ENCODE measurements at places on chromosomes 3 and 15.
A peak's percentile ranks its signal among the peaks of the same experiment; 100 is the strongest.

- DNase-seq = no peak
Measured at GRCh38 chr3:176005564-176005963, 1146.4 kb downstream of the NAALADL2 start.

DNA sequence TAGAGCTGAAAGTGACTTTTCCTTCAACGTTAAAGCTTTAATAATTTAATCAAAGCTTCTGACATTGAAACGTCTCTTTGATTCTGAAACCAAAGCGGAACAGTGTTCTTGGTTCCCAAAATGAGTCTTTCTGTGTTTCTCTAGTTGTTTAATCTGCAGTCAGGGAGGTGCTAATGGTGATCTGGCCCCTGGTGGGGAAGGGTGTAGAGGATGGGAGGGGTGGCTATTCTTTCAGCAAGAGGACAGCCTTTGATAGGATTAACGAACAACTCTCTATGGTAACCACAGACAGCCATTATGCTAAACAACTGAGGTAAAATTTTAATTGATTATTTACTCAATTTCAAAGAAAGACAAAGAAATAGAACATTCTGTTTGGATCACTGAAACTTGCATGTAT, 79.9 kb upstream of the CADPS start:
- no peak for DNase-seq

- no peak for DNase-seq
Measured at GRCh38 chr15:40335938-40336743, 4.6 kb downstream of the CCDC9B start.

GRCh38 chr3:165382672-165383071, 186.5 kb upstream of the SLITRK3 start:
- DNase-seq = no peak

DNA sequence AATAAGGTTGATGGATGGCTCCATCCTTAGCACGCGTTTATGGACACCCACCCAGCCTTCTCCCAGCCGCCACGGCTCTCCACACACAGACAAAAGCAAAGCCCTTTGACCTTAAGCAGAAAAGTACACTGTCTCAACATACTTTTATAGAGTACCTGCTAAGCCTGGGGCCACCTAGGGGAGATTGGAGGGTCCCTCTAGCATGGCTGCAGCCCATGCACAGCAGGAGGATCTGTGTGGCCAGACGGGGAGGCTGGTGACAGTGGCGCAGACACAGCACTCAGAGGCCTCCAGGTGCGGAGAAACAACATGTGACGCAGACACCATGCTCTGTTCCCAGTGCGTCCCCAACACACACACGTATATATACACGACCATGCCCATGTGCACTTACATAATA, 174.9 kb downstream of the XXYLT1 start:
- no peak for DNase-seq

- no peak for DNase-seq
Measured at GRCh38 chr3:355622-356021, 159.1 kb downstream of the CHL1 start.

DNA sequence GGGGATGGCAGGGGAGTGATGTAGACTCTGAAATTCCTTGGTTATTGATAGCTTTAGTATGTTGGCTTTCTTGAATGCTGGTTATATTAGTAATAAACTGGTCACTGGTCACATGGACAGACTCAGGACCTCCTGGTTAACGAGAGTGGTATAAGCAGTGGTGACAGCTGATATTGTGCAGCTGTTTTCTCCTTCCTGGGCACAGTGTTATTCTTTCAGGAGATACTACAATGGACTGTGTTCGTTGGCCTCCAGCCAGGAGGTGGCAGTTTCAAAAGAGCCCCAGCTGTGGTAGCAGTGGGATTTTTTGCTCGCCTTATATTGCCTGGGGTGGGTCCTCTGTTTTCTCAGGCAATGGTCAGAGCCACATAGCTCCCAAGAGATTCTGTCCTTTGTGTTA, 181.6 kb upstream of the RBMS3 start:
- no peak for DNase-seq

GRCh38 chr15:57205996-57206395, 170.3 kb upstream of the CGNL1 start:
- no peak for DNase-seq

- DNase-seq = no peak
Measured at GRCh38 chr3:2099779-2100191, 1.1 kb downstream of the CNTN4 start.

GRCh38 chr3:71052716-71053115, 530.8 kb downstream of the FOXP1 start:
- DNase-seq = no peak

DNA sequence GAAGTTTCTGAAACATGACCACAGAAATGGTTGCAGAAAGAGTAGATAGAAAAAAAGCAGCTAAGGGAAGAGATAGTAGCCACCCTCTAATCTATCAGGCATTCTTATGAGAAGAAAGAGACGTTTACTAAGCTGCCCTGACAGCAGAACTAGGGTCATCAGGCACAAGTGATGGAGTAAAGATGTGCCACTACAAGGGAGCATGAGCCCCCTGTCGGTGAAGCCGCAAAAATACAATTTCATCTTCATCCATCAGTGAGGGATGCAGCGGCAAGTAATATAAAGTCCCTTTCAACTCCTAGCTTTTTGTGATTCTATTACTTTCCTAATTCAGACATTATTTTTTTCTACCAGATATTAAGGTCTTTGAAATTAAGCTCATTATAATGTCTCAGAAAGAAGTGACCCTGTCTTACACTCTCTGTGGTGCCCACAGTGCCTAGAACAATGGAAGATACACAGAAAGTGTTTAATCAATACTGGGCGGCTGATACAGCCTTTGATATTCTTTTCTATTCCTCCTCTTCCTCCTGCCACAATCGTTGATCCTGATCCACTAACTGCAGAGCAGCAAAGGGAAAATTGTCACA, 651.6 kb downstream of the NTRK3 start:
- DNase-seq = no peak

GRCh38 chr3:33425453-33425852, 14.8 kb downstream of the UBP1 start:
- no peak for DNase-seq

DNA sequence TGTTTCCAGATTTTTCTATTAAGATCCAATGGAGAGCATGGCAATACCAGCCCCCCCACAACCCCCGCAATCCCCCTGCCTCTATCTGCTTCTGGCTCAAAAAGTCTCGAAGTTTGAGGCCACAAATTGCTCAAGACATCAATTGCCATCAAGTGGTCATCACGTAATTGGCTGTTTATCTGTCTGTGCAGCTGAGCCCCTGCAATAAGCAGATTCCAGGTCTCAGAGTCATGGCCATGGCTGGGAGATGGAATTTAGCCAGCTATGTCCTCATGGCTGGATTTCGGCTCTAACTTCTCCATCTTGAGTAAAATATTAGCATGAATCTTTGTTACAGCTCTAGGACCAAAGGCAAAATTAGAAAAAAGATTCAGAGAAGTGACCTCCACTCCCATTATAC, 22.7 kb downstream of the SSUH2 start:
- no peak for DNase-seq

DNA sequence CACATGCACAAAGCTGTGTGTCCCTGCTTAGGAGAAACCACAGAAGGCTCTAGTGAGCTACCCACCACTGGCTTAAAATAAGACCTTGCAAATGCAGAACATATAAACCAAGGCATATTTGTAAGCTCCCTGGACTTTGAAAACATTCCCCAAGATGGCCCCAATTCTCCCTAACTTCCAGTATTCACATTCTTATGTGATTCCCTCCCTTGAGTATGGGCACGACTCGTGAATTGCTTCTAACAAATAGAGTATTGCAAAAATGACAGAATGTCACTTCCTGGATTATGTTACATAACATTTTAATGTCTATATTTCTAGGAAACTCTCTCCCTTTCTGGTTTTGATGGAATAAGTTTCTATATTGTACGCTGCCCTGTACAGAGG, 131.8 kb upstream of the MCTP2 start:
- no peak for DNase-seq

DNA sequence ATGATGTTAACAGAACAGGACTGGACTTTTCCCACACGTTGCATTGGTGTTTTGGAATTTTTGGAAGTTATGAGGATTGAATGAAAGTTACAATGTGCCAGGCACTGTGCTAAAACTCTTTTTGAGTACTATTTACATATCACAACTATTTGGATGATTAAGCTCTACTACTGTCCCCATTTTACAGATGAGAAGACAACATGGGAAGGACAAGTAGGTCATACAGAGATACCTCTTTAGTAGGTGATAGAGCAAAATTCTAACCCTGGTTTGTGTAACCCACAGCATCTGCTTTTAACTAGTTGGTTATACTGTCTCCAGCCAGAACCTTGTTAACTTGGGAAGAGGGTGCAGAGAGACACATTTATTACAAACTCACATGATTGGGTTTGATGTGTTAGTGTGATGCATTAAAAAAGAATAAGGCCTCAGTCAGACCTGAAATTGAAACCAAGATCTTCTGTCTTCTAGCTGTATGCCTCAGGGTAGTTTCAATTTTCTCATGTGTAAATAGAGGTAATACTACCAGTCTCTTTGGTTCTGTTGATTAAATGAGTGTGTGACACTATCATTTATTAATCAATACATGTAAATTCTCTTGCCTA, 1.4 kb downstream of the NDUFB4 start:
- DNase-seq = peak; percentile 33

GRCh38 chr3:39216176-39216790, 23.9 kb upstream of the XIRP1 start:
- DNase-seq = peak; percentile 73

GRCh38 chr15:79431636-79432344, at the start of gene MINAR1:
TSS of gene MINAR1 (plus strand) at chr15:79432336. CDS start at chr15:79456148, 23,812 bp downstream.
- peak; percentile 50 for DNase-seq

DNA sequence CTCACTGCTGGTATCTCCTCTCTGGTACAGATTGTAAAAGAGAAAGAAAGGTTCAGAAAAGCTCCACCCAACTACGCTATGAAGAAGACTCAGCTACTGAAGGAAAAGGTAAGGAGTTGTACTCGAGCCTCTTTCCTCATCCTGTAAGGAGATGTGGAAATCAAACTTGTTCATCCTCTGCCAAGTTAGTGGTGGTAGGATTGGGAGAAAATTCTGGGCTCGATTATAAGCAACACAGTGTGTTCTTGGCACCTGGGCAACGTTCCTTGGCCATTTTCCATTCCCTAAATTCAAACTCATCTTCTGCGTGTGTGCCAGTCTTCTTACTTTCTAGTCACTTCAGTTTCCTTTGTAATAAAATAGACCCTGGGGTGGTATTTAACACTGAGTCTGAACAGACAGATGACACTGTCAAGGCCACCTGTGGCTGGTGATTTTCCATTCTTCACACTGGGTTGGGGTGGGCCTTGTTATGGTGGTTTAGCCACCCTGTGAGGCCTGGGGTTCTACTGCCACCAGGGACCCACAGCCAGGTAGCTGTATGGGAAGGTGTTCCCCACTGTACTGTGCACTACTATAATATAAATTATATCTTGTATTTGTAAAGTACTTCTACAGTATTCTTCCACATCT, 17.1 kb upstream of the ITPKA start:
- no peak for DNase-seq

DNA sequence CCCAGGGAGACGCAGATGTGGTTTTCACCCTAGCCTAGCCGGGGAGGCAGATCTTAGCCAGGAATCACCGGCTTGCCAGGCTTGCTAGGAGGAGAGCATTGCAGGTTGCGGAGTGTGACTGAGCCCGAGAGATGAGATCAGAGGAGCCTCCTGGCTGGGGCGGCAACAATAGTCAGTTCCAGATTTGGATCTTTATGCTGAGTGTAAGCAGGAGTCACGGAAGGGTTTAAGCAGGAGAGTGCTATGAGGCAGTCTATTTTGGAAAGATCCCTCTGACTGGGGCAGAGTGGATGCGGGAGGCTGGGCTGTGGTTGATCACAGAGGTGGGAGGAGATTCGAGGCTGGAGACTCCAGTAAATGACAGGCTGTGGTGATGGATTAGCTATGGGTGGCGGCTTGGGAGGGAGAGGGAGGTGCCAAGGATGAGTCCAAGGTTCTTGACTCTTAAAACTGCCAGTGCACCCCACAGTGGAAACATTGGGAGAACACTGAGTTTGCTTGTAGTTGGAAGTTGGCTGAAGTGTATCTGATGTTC, 10.4 kb upstream of the BAHD1 start:
- no peak for DNase-seq

- peak; percentile 11 for DNase-seq
Measured at GRCh38 chr3:11847607-11848006, 922 bp upstream of the TAMM41 start.

- DNase-seq = no peak
Measured at GRCh38 chr3:73530022-73530396, 94.7 kb downstream of the PDZRN3 start.
